ENCODE measurements at places on chromosomes 16 and 17. TPM values are rescaled to one million over a fixed set of nuclear protein-coding genes. Genes with fewer than 3 reads are reported as not detected.

- DNase-seq = no peak
These were observed 20.7 kb upstream of the SP2 start for GRCh38 chr17:47875011-47875985.

DNA sequence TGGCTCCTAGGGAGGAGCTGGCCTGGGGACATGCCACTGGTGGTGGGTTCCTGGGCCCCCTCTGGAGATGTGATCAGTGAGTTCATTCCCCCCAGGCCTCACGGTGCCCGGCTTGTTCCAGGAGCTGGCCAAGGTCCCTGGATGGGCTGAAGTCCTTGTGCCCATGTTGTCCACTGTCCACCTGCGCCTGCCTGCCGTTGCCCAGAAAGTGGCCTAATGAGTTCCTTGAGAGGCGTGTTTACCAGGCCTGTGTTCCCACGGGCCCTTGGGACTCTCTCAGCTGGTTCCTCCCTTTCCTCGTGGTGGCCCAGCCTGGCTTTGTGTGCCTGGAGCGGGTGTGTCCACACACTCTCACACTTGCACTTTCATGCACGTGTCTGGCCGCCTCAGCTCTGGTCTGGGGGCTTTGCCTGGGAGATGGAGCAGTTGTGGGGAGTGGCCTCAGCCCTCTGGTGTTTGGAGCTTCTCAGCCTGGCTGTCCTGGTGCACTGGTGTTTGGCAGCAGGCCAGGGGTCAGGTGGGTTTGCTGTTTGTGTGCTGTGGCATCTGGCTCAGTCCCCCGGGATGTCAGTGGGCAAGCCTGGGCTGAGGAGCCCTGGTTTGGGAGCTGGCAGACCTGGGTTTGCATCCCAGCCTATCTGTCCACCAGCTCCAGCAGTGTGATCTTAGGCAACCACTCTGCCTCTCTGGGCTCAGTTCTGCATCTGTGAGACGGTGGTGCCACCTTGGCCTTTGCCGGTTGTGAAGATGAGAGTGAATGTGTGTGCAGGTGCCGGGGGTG lies 18.0 kb downstream of the ADCY7 start:
- peak; percentile 23 for DNase-seq

FBXW10 gene
- total RNA-seq = not detected

DNA sequence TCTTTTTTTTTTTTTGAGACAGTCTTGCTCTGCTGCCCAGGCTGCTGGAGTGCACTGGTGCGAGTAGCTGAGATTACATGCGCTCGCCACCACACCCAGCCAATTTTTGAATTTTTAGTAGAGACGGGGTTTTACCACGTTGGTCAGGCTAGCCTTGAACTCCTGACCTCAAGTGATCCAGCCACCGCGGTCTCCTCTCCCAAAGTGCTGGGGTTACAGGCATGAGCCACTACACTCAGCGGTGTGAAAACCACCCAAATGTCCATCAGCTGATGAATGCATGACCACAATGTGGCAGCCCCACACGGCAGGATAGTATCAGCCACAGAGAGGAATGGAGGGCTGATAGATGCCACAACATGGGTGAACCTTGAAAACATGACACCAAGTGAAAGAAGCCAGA lies 2.1 kb downstream of the P2RX5 start:
- peak; percentile 63 for DNase-seq

DNA sequence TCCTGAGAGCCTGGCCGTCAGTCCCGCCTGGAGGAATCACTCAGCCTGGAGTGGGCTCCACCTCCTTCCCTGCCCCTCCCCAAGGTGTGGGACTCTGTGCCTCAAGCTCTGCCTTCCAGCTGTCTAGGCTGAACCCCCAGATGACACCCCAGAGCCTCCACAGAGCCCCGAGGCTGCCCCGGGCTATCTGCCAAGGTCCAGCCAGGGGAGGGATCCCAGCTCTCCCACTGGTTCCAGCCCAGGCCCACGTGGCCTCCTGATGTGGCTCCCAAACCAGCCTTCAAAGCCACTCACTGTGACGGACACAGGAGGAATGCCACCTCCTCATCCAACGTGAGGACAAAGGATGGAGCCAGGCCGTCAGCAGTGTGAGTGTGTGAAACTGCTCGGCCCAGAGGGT lies 45.6 kb upstream of the ENPP7 start:
- no peak for DNase-seq

GRCh38 chr17:58577696-58578095 lies 63.3 kb upstream of the MTMR4 start:
- DNase-seq = peak; percentile 58

- DNase-seq = no peak
These were observed at the start of gene CHP2 for GRCh38 chr16:23754594-23755483. Gene CHP2, plus strand, starts transcription at chr16:23755026. Its CDS starts 24 bp downstream, at chr16:23755050.

DNA sequence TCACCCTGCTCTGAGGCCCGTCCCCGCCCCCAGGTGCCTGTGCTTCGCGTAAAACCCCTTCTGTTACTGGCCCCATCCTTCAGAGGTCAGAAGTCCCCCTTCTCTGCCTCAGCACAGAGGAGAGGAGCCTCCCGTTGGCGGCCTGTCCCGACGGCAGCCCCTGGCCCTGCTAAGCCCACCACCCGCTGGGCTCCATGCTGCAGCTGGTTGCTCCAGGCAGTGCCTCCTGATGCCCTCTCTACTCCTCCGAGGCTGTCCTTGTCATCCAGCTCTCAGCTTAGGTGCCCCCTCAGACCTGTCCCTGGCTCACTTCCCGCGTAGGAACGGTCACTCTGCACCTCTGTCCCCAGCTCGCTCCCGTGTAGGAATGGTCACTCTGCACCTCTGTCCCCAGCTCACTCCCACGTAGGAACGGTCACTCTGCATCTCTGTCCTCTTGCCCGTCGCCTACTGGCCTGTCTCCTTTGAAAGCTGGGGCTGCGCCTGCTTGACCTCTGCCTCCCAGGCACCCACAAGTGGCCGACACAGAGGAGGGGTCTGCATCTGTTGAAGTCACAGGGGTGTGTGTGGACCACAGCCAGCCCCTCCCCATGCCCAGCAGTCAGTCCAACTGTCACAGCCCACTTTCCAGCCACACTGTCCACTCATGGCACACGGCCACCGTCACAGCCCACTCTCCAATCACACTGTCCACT lies 31.7 kb upstream of the ZC3H18 start:
- no peak for DNase-seq

OR1F1 gene
- total RNA-seq = not detected

- DNase-seq = no peak
These were observed 2.9 kb downstream of the STARD3 start for GRCh38 chr17:39639566-39640458.

- no peak for DNase-seq
These were observed 77.1 kb downstream of the SDK2 start for GRCh38 chr17:73566905-73567782.

DNA sequence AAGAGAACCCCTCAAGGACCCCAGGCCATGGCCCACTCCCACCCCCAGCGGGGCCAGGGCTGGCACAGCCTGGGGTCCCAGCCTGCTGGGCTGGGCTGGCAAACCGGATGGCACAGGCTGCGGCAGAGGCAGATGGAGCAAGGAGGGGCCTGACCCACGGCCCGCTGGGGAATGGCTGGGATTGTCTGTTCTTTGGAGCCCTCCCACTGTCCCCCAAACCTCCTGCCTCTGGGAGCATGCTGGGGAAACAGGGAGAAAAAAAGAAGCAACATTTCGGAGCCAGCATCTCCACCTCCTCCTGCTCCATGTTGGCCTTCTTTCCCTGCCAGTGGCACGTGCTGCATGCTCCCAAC lies 37.1 kb upstream of the LHX1 start:
- DNase-seq = no peak

- DNase-seq = no peak
These were observed 13.0 kb upstream of the SALL1 start for GRCh38 chr16:51163894-51164566.

DNA sequence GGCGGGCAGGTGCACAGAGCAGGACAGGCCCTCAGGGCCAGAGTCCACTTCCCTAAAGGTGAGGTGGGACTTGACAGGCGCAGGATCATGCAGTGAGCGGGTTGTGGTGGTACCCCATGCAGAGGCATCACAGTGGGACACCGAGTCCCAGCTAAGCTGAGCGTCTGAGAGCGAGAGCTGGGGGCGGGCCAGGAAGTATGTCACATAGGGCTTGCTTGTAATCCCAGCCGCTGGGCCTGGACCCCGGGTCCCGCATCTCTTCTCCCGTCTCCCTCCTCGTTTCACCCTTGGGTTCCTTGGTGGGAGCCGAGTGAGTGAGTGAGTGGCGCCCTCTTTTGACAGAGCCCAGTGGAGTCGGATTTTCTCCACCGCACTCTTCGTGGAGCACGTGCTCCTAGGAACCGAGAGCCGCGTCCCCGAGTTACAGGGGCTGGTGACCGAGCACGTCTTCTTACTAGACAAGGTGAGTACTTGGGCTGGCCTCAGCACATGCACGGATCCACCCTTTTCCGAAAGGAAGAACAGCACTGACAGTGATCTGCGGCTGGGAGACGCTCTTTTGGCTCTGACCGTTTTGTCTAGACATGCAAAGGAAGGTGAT lies 50.8 kb upstream of the ENDOV start:
- DNase-seq = no peak

DNA sequence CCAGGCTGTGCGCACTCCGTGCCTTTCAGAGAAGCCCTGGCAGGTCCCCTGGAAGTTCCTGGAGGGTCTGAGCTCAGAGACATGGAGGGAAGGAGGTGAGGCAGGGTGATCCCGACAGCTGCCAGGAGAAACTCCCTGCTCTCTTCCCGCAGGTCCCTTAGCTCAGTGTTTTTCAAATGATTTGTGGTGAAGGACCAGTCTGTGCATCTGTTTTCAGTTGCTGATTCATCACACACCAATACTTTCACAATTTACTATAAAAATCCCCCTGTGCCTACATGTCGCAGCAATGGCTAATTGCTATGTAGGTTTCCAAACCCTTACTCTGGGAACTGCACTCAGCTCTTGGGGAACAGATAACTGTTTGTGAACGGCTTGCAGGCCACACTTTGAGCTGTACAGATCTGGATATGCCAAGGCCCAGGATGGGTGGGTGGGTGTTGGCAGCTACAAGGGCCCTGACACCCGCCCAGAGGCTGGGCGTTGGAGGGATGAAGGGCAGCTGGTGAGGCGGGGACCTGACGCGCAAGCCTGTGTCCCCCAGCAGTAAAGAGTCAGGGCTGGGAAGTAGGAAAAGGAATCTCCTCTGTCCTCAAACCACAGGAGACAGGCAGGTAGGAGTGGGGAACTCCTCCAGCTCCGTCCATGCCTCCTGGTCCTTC lies 20.5 kb upstream of the EMP2 start:
- peak; percentile 78 for DNase-seq

PIK3R6 gene
- total RNA-seq = not detected

DNA sequence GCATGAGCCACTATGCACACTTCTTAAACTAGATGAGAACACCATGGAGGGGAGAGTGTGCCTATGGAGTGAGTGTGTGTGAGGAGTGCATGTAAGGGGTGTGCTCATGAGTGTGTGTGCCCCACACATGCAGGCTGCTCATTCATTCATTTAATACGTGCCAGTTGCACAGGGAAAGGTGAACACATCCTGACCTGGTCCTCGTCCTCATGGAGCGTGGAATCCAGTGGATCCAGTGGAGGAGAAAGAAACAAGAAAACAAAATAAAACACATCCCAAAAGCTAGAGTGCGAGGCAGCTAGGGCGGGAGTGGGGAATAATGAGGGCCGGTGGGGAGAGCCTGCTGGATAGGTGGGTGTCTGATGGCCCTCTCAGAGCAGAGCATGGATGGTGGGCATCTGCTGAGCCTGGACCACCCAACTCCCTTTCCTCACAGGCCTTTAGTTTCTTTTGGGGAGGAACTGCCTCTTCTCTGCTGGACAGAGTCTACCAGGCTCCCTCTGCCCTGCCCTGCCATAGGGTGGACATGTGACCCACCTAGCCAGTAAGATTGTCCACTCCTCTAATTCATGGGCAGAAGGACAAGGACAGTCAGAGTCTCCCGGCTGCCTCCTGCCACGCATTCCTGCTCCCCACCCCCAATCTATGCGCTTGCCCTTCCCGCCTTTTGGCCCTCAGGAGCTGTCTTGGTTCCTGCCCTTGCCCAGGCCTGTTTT lies 204.3 kb downstream of the RAB11FIP4 start:
- no peak for DNase-seq

TNS4 gene
- total RNA-seq = not detected

SLFN12 gene
- 34.8 TPM for total RNA-seq

GRCh38 chr16:19165101-19165500 lies 2.9 kb upstream of the SYT17 start:
- no peak for DNase-seq

- DNase-seq = peak; percentile 69
These were observed 58.2 kb upstream of the HAPSTR1 start for GRCh38 chr16:9033125-9033830.

DNA sequence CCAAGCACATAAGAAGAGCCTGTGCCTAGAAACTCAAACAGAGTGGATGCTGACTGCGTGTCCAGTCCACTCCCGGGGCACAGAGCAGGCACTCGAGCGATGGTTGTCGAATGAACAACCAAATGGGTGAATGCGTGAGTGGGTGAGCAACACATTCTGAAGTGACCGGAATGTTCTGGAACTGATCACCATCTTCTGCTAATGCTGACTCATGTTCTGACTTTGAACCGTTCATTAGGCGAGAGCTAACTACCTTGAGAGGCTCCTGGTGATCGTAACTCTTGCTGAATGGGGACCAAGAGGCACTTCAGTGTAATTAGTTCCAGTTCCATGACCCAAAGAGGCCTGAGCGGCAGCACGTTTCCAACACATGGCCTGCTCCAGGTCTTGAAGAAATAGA lies 37.9 kb downstream of the IRF8 start:
- no peak for DNase-seq

GRCh38 chr16:30559690-30560089 lies 1.5 kb upstream of the ZNF764 start:
- DNase-seq = no peak

DNA sequence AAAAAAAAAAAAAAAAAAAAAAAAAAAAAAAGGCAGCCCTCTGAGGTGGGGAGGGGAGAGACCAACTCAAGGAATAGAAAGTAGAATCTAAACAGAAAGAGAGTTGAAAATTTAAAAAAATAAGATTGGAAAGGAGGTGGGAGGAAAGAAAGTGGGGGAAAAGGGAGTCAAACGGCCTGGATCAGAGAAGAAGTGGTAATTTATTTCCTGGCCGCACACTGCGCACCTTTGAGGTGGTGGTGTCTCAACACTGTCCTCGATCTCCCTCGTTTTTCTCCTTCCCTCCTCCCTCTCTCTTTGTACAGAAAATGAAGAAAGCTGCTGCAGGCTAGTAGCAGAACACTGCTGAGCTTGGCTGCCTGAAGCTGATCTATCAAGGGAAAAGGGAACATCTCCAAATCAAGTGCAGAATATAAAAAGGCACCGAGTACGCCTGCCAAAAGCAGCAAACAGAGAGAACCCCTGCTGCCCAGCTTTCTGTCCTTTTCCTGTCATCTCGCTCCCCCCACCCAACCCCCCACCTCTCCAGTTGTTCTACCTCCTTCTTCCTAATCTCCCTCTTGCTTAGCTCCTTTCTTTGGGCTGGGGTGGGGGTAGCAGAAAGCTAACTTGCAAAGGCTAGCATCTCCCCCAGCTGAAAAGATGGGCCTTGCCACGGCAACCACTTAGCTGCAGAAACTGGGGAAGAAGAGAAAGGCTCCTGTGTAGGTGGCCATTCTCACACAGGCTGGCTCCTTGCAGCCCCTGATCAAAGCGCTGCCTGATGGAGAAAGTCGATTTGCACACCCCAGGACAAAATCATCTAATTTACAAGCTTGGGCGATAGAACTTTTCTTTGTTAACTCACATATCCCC lies 22.5 kb downstream of the AXIN2 start:
- no peak for DNase-seq

- no peak for DNase-seq
These were observed 131.0 kb downstream of the MRTFB start for GRCh38 chr16:14202095-14202494.

- no peak for DNase-seq
These were observed 55.7 kb downstream of the RHOT1 start for GRCh38 chr17:32197987-32198386.

GRCh38 chr17:10612957-10613744 lies 44.0 kb downstream of the MYH3 start:
- DNase-seq = no peak

- DNase-seq = no peak
These were observed 151.2 kb downstream of the CMIP start for GRCh38 chr16:81595629-81596292.

Measured in LHCN-M2 (cell line).